ENCODE measurements at places on chromosomes 2 and 18.

DNA sequence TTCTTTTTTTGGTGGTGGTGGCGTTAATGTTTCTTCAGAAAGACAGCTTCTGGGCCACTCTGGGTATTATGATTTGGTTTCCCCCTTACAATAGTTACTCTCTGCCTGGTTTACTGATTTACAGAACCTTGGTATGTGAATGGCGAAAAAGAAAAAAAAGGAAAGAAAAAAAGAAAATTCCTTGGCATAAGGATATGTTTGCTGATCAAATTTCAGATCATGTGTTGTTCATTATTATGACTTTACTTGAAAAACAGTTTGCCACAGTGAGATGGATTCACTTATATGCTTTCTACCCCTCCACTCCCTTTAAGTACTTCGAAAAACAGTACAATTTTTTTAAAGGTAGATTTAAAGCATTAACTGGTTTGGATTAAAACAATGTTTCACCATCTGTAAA, 21.0 kb downstream of the BCL11A start:
- no peak for DNase-seq

DNA sequence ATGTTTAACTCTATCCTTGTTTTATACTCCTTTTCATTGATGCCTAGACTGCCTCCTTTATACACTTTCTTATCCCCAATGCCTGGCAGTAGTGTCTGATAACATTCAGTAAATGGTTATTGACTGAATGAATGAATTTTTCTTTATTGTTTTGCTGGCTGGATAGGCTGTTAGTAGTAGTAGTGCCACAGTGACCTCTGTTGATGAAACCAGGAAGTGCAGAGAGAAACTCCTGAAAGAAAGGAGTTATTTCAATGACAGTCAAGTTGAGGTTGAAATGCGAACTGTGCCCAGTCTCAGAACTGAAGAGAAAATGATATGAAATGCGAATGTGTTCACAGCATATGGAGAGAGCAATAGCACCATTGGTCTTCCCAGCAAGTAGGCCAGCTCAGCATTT, 26.8 kb upstream of the SLC9A2 start:
- no peak for DNase-seq

GRCh38 chr2:112692495-112692911, 28.3 kb upstream of the NT5DC4 start:
- DNase-seq = no peak

DNA sequence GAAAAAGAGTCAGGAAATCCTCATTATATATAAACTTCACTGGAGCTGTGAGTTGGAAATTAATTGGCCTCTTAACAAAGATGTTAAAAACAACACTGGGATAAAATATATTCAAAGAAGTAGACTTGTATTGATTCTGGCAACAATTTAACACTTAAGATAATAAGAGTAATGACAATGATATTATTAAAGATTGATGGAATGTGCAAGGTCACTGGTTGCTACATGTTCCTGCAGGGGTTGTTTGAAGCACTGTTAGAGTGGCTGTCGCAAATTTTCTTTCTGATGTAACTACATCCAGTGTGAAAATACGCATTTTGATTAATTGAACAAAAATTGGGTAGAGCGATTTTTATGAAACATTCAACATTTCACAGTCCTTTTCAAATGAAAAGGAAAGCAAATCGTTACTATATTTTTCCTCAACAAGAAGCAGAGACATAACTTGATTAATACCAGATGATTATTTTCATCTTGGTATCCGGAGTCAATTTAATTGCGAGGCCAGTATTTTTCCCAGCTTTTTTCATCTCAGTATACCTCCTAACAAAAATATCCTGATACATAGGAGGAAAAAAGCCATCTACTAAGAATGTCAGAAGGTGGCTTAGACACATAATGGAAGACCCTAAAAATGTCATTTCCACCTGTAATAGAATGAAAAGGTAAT, 6.1 kb downstream of the PTGR3 start:
- DNase-seq = no peak

- DNase-seq = no peak
These were observed 706 bp downstream of the UBXN2A start for GRCh38 chr2:23940718-23941620.

Measured in activated naive CD4-positive, alpha-beta T cell (primary cell).